ENCODE measurements at places on chromosomes 16 and 17.

GRCh38 chr17:68368387-68368786 lies 77.1 kb downstream of the ARSG start:
- no peak for DNase-seq
- H3K27ac ChIP-seq = no peak overlapping the region
- no peaks in the 10 kb centered on the region for H3K4me1 ChIP-seq
- H3K36me3 ChIP-seq = no peaks in the 10 kb centered on the region
- H3K4me3 ChIP-seq = no peak overlapping the region
- no peaks in the 10 kb centered on the region for H3K27me3 ChIP-seq

GRCh38 chr16:88282564-88283395 lies 100.0 kb upstream of the ZNF469 start:
- DNase-seq = no peak
- H3K27me3 ChIP-seq = no peaks in the 10 kb centered on the region
- no peak overlapping the region for H3K27ac ChIP-seq
- no peak overlapping the region for H3K4me3 ChIP-seq

GRCh38 chr16:56855946-56856345 lies 9.1 kb upstream of the SLC12A3 start:
- no peak overlapping the region for H3K27ac ChIP-seq
- H3K4me3 ChIP-seq = no peak overlapping the region
- H3K27me3 ChIP-seq = no peaks in the 10 kb centered on the region
- peaks cover 19% of the 10 kb centered on the region for H3K4me1 ChIP-seq
- peaks cover 7% of the 10 kb centered on the region for H3K36me3 ChIP-seq

DNA sequence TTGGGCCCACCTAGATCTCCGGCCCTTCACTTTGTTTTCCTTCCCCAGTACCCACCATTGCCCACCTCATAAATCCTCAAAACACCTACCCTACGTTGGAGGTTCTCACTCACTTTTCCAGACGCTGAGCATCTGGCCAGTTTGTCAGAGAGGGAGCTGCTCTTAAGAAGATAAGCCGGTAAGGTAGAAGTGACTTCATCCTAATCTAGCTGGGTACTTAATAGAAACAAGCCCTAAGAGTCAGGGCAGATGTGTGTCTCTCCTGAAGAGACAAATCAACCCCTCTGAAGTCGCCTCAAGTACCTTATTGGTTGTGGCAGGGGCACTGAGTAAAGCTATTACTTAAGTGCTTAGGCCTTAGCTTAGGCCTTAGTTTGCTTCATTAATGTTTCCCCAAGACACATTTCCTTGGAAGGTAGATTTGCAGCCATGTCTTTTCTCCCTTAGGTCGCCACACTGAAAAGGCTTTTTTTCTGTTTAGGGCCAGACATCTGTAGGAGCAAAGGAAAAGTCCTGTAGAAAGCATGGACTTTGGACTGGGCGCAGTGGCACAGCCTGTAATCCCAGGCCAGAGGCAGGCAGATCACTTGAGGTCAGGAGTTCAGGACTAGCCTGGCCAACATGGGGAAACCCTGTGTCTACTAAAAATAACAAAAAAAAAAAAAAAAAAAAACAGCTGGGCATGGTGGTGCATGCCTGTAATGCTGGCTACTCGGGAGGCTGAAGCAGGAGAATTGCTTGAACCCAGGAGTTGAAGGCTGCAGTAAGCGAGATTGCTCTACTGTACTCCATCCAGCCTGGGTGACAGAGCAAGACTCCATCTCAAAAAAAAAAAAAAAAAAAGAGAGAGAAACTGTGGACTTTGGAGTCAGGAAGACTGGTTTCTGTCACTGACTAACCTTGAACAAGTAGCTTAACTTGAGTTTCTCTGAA lies 1.0 kb downstream of the TACO1 start:
- DNase-seq = no peak
- H3K27me3 ChIP-seq = no peaks in the 10 kb centered on the region
- H3K4me3 ChIP-seq = peak overlapping the region; percentile 95
- H3K27ac ChIP-seq = no peak overlapping the region

GRCh38 chr17:67212231-67212630 lies 32.8 kb downstream of the HELZ start:
- H3K4me1 ChIP-seq = no peaks in the 10 kb centered on the region
- no peaks in the 10 kb centered on the region for H3K27me3 ChIP-seq
- H3K27ac ChIP-seq = no peak overlapping the region
- no peak overlapping the region for H3K4me3 ChIP-seq

DNA sequence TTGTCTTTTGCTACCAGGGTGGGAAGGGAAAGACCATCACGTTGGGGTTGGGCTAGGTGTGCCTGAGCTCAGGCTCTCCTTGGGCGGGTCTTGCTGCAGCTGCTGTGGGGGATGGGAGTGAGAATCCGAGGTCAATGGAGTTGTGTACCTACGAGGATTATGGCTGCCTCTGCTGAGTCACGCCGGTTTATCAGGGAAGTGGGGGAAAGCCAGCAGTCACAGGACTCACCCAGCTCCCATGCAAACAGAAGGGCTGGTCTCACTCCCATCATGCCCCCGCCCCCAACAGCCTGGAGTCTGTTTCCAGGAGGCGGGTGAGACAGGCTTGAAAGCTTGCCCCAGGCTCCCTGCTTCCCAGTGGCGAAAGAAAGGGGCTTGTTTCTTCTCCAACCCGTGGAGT lies 1259.0 kb upstream of the GOT2 start:
- no peaks in the 10 kb centered on the region for H3K4me1 ChIP-seq
- no peaks in the 10 kb centered on the region for H3K27me3 ChIP-seq
- no peak overlapping the region for H3K4me3 ChIP-seq
- no peaks in the 10 kb centered on the region for H3K36me3 ChIP-seq
- no peak for DNase-seq

GRCh38 chr17:37317867-37318266 lies 57.9 kb upstream of the C17orf78 start:
- no peak overlapping the region for H3K27ac ChIP-seq
- peaks cover 10% of the 10 kb centered on the region for H3K4me1 ChIP-seq
- no peak for DNase-seq
- H3K36me3 ChIP-seq = peaks cover 2% of the 10 kb centered on the region
- no peak overlapping the region for H3K4me3 ChIP-seq

- peaks cover 3% of the 10 kb centered on the region for H3K36me3 ChIP-seq
- no peak for DNase-seq
- peak overlapping the region; percentile 80 for H3K27ac ChIP-seq
- H3K4me3 ChIP-seq = peak overlapping the region; percentile 29
- H3K4me1 ChIP-seq = peaks cover 58% of the 10 kb centered on the region
These were observed 12.4 kb downstream of the SGCA start for GRCh38 chr17:50177983-50178834.

GRCh38 chr17:39145143-39145542 lies 6.3 kb downstream of the PLXDC1 start:
- H3K27ac ChIP-seq = no peak overlapping the region
- H3K36me3 ChIP-seq = no peaks in the 10 kb centered on the region
- H3K4me1 ChIP-seq = peaks cover 24% of the 10 kb centered on the region

- H3K4me1 ChIP-seq = peaks cover 6% of the 10 kb centered on the region
- H3K27ac ChIP-seq = peak overlapping the region; percentile 40
- peak overlapping the region; percentile 47 for H3K4me3 ChIP-seq
These were observed 344 bp downstream of the CNTNAP4 start for GRCh38 chr16:76277460-76278030.

DNA sequence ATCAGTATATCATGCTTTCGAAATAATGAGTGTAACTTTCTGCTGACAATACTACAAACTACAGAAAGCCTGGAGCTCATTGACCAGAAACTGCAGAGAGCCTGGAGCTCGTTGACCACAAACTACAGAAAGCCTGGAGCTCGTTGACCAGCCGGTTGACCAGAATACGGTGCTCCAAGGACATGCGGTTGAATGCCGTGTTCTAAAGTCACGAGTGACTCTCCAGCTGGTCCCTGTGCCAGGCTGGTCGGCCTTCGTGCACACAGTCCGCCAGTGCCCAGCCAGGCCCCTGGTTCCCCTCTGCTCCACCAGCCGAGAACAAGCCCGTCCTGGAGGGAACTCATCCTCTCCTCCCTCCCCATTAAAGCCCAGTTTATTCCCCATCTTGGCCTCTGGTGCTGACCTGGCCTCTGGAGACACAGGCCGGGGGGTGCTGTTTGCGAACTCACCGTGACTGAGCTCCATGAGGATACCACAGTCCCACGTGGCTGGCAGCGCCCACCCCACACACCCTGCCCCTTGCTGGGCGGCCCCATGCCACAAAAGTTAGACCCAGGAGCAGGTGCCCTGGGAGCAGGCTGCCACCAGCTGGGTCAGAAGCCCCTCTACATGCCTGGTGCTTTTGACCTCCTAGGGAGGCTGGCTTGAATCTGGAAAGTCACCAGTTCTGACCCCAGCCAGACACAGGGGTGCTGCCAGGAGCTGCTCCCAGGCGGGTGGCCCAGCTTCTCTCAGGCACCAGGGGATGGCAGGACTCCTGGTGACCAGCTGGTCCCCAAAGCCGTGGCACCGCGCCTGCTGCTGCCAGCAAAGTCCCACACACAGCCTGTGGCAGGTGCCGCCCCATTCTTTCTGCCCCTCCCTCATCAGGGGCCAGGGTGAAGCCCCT lies 15.5 kb upstream of the CDH15 start:
- H3K27ac ChIP-seq = peak overlapping the region; percentile 15
- DNase-seq = no peak
- no peak overlapping the region for H3K4me3 ChIP-seq
- peaks cover 27% of the 10 kb centered on the region for H3K4me1 ChIP-seq
- H3K27me3 ChIP-seq = no peaks in the 10 kb centered on the region

- no peak for DNase-seq
- H3K4me3 ChIP-seq = no peak overlapping the region
- peaks cover 91% of the 10 kb centered on the region for H3K36me3 ChIP-seq
- peaks cover 3% of the 10 kb centered on the region for H3K27me3 ChIP-seq
These were observed 6.2 kb downstream of the ZACN start for GRCh38 chr17:76085066-76085730.

GRCh38 chr17:50190293-50190602 lies 11.2 kb downstream of the COL1A1 start:
- H3K4me1 ChIP-seq = peaks cover 7% of the 10 kb centered on the region
- H3K4me3 ChIP-seq = no peak overlapping the region
- no peaks in the 10 kb centered on the region for H3K27me3 ChIP-seq
- H3K27ac ChIP-seq = peak overlapping the region; percentile 64

GRCh38 chr17:67026341-67026740 lies 18.0 kb upstream of the CACNG1 start:
- H3K4me3 ChIP-seq = no peak overlapping the region
- DNase-seq = no peak
- peaks cover 26% of the 10 kb centered on the region for H3K4me1 ChIP-seq
- H3K27ac ChIP-seq = no peak overlapping the region

- no peaks in the 10 kb centered on the region for H3K4me1 ChIP-seq
- H3K27ac ChIP-seq = no peak overlapping the region
- no peak for DNase-seq
These were observed 19.8 kb upstream of the LYRM9 start for GRCh38 chr17:27912964-27913363.

- DNase-seq = no peak
- H3K27ac ChIP-seq = no peak overlapping the region
- no peak overlapping the region for H3K4me3 ChIP-seq
- no peaks in the 10 kb centered on the region for H3K36me3 ChIP-seq
- H3K4me1 ChIP-seq = no peaks in the 10 kb centered on the region
- H3K27me3 ChIP-seq = no peaks in the 10 kb centered on the region
These were observed 21.1 kb upstream of the KRT24 start for GRCh38 chr17:40724656-40725055.

- no peak within 1 kb of the TSS for H3K27ac ChIP-seq
- peaks cover 40% of the 10 kb centered on the region for H3K27me3 ChIP-seq
- no peaks in the 10 kb centered on the region for H3K36me3 ChIP-seq
- peak within 1 kb of the TSS; percentile 38 for H3K4me3 ChIP-seq
- no peak for DNase-seq
- peaks cover 50% of the 10 kb centered on the region for H3K4me1 ChIP-seq
These were observed at the start of gene C16orf74 for GRCh38 chr16:85750827-85751697. TSS of gene C16orf74 (minus strand) at chr16:85751096. CDS start at chr16:85735217, 15,879 bp downstream.

- no peaks in the 10 kb centered on the region for H3K4me1 ChIP-seq
- no peaks in the 10 kb centered on the region for H3K36me3 ChIP-seq
- H3K27me3 ChIP-seq = no peaks in the 10 kb centered on the region
These were observed 29.6 kb upstream of the HNF1B start for GRCh38 chr17:37774504-37774903.

- peaks cover 11% of the 10 kb centered on the region for H3K4me1 ChIP-seq
- no peaks in the 10 kb centered on the region for H3K27me3 ChIP-seq
- no peak for DNase-seq
- no peak overlapping the region for H3K4me3 ChIP-seq
- no peaks in the 10 kb centered on the region for H3K36me3 ChIP-seq
These were observed 11.7 kb upstream of the TMIGD1 start for GRCh38 chr17:30345527-30346075.

- no peaks in the 10 kb centered on the region for H3K36me3 ChIP-seq
- no peak overlapping the region for H3K4me3 ChIP-seq
- H3K27me3 ChIP-seq = no peaks in the 10 kb centered on the region
- H3K27ac ChIP-seq = no peak overlapping the region
- H3K4me1 ChIP-seq = peaks cover 4% of the 10 kb centered on the region
These were observed 2.5 kb upstream of the GINS3 start for GRCh38 chr16:58389724-58390123.

- no peak for DNase-seq
- H3K4me1 ChIP-seq = no peaks in the 10 kb centered on the region
- H3K36me3 ChIP-seq = peaks cover 20% of the 10 kb centered on the region
- no peak overlapping the region for H3K27ac ChIP-seq
- no peaks in the 10 kb centered on the region for H3K27me3 ChIP-seq
- no peak overlapping the region for H3K4me3 ChIP-seq
These were observed 9.3 kb downstream of the WDR59 start for GRCh38 chr16:74975591-74975990.

DNA sequence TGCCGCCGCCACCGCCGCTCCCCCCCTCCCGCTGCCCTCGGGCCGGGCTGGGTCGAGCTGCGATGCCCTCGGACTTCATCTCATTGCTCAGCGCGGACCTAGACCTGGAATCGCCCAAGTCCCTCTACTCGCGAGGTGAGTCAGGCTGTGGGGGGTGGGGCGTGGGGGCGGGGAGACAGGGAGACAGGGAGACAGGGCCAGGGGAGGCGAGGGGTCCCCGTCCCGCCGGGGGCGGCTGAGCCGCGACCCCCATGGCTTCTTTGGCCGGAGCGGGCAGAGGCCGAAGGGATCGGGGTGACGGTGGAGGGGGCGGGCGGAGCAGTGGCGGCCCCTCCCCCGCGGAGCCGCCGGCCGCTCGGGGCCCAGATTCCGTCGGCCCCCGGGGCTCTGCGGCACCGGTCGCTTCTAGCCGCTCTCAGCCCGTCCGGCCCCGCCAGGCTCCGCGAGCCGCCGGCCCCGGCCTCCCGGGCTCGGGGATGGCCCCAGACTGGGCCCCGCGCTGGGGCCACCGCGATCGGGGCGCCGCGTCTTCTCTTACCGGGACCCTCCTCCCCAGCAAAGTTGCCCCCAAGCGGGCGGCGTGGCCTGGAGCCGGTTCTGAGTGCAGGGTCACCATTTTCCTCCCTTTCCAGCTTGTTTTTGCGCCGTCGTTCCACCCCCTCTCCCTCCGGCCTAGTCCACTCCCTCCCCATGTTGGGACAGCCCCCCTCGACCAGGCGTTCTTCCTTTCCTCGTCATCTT lies 644 bp downstream of the NFAT5 start:
- H3K4me1 ChIP-seq = peaks cover 5% of the 10 kb centered on the region
- no peaks in the 10 kb centered on the region for H3K36me3 ChIP-seq
- H3K4me3 ChIP-seq = peak overlapping the region; percentile 64
- no peaks in the 10 kb centered on the region for H3K27me3 ChIP-seq

- H3K36me3 ChIP-seq = no peaks in the 10 kb centered on the region
- DNase-seq = no peak
- H3K27ac ChIP-seq = no peak overlapping the region
- H3K4me3 ChIP-seq = no peak overlapping the region
- peaks cover 15% of the 10 kb centered on the region for H3K4me1 ChIP-seq
These were observed 3.6 kb upstream of the KDM8 start for GRCh38 chr16:27199736-27200135.

Data from spinal cord (tissue), 10 donors.